Activated naive CD4-positive, alpha-beta T cell treated with Interleukin-2 at 50 U/mL for 16 hours (primary cell): ENCODE measurements at places on chromosomes 16 and 17.

GRCh38 chr17:75345514-75346167, 56.4 kb upstream of the SLC25A19 start:
- peak; percentile 33 for DNase-seq

GRCh38 chr17:55990332-55991006, 162.8 kb upstream of the ANKFN1 start:
- DNase-seq, result no peak

GRCh38 chr17:78168903-78169793, 767 bp downstream of the SYNGR2 start:
- peak; percentile 64 for DNase-seq

- no peak for DNase-seq
These were observed 294.7 kb downstream of the KIF2B start for GRCh38 chr17:54117452-54117851.

DNA sequence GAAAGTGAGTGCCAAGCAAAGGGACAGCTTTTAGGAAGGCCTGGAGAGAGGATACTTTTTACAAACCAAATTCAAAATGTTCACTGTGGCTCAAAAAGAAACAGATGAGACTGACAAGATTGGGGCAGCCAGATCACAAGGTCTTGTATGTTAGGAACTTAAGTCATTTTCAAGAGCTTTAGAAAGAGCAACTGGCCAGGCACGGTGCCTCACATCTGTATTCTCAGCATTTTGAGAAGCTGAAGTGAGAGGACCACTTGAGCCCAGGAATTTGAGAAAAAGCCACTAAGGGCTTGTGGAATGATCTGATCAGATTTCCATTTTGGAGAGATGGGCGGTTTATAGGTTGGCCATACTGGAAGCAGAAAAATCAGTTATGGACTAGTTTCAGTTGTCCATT, 17.2 kb downstream of the SPAG9 start:
- DNase-seq, result no peak

DNA sequence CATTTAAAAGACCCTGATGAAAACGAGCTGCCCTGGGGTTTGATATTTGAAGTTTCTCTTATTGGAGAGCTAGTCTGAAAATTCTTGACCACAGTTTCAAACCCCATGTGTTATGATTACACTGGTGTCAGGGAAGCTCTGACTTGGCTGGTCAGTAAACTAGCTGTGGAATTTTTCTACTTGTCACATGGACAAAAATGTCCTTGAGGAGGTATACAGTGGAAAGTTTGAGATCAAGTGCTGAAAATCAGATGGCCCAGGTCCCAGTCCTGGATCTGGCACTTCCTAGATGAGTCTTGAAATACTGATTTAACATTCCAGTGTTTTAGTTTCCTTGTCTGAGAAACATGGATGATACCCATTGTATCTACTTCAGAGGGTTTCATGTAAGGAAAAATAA, 30.7 kb upstream of the SOX9 start:
- DNase-seq, result no peak

GRCh38 chr17:46995841-46996571, 17.0 kb upstream of the RPRML start:
- DNase-seq, result no peak

DNA sequence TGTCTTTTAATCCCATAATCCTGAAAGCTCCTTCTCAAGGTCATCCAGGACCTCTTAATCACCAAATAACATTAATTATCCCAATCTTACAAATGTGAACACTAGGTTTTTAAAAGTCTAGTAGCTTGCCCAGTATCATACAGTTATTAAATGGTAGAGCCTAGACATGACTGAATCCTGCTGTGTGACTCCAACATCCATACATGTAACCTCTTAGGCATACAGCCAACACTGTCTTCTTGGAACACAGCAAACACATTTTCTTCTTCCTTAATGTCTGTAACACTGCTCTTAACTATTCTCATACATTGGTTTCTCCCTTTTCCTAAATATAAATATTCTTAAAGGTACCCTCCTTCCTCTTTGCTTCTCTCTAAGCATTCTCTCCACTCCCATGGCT, 13.7 kb downstream of the BRIP1 start:
- DNase-seq, result no peak

DNA sequence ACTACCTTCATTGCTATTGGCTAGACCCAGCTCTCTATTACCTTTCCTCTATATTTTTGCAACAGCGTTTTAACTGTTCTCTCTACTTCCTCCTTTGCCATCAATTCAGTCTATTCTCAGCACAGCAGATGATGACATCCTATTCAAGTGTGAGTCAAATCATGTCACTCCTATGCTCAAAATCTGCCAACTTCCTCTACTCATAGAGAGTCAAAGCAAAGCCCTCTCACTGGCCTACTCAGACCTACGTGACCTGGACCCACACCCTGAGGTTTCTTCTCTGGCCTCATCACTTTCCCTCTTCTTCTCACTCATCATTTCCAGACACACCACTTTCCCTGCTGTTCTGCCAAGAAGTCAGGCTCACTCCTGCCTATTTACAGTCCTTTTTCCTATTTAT, 289.0 kb upstream of the AXIN2 start:
- DNase-seq, result no peak

- DNase-seq, result no peak
These were observed 90.5 kb downstream of the AATF start for GRCh38 chr17:37039269-37039668.

GRCh38 chr16:68717684-68718083, 19.4 kb upstream of the CDH1 start:
- no peak for DNase-seq
